Retinal pigment epithelial cell (primary cell): ENCODE measurements at places on chromosomes 12 and 14.
A peak's percentile ranks its signal among the peaks of the same experiment; 100 is the strongest.

- DNase-seq = no peak
Observed at GRCh38 chr12:24467226-24467625, 481.7 kb downstream of the BCAT1 start.

DNA sequence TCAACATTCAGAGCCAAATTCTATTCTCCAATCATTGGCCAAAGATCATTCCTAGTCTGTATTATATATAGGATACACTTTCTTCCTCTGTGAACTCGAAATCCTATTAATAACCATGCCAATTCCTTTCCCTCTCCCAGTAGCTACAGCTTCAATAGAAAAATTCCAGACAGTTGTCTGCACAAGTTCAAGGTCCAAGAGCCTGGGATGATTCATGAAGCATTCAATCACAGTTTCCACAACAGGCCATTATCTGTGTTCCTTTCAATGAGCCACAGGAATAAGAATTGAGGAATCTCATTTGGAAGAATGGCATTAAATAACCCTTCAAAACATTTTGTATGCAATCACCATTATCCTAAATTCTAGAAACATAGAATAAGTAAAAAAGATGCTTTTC, 437.4 kb downstream of the RMST start:
- no peak for DNase-seq

DNA sequence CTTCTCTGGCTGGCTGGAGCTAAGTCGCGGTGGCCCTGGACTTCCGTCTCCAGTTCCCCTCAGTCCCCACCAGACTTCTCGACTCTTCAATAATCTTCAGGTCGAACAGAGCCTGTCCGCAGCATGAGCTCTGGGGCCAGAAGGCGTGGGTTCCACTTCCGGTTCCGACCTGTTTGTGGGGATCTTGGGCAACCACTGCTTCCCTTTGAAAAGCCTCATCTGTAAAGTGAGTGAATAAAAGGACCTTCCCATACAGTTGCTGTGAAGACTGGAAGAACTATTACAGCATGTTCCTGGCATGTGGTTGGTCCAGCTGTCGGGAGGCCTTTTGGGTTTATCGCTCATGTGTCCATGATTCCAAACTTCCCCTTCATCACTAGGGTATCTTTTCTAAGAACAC, 19.4 kb downstream of the ADGRD1 start:
- no peak for DNase-seq

DNA sequence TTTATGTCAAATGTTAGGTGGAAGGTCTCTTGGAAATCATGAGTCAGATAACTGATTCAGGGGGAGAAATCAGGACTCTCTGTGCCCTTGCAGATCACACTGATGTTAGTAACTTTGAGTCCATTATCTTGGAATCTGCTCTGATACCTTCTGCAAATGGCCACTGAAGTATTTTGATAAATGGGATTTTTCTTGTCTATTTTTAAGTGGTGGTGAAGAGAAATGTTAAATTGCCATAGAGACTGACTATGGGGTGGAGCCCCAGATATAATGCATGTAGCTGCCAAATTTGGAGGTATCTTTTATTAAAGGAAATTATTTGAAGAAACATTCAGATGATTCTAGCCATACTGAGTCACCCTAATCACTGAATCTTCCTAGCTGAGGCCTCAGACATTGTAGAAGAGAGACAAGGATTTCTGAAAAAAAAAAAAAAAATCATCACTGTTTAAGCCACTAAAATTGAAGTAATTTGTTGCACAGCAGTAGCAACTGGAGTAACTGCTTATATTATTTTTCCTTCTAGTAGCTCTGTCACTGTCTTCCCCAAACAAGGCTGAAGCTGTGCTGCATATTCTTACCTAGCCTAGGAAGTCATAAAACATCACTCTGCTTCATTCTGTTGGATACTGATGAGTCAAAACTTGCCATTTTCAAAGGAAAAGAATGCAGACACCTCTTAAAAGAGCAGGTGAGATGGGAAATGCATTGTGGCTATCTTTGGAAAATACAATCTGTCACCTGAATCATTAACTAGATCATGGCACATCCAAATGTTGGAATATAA, 36.0 kb upstream of the CLEC14A start:
- DNase-seq = no peak

DNA sequence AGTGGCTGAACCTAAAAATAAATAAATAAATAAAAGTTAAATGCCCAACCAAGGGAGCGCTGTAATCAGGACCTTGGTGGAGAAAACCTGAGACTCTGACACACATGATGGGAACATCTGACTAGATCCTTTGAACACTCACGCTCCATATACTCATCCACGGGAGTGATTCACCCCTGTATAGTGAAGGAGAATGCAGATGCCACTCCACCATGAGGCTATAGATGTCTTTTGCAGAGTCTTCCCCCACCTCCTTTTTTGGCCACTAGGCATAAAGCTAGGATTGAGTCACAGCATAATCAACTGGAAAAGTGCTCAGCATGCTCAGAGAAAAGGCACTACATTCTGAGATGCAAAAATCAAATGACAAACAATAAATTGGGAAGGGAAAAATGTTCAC, 19.0 kb downstream of the ADAM20 start:
- DNase-seq = no peak

GRCh38 chr14:59699442-59699841, 122.8 kb upstream of the CCDC175 start:
- DNase-seq = no peak

GRCh38 chr14:99191395-99192027, 80.5 kb downstream of the BCL11B start:
- DNase-seq = no peak

DNA sequence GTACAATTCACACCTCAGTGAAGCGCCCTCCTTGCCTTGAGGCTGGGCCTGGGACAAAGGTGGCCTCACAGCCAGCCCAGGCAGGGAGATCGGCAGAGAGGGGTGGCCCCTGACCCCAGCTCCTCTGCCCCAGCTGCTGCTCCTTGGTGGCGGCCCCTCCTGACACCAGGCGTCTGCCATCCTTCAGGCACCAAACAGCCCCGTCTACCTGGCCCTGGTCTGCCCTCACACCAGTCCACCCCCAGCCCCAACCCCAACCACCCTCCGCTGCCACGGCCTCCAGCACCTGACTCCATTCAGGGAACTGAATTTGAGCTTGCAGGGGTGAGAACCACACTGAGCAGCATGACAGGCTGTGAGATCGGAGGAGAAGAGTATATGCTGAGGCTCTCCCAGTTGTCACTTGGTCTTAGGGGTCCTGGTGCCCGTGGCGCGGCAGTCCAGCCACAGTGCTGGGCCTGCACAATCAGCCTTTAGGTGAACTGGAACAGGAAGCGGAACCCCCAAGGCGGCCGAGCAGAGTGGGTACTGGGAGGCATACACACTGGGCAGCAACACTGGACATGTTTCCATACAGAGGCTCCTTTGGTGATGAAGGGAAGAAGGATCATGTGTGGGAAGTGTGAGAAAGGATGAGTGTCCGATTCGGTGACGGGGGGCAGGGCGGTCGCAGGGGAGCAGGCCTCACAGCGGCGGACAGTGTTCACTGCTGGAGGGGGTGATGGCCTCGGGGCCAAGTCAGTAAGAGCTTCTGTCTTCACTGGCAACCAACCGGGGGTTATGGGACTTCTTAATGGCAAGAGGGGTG, 18.7 kb downstream of the ZFYVE21 start:
- no peak for DNase-seq

GRCh38 chr14:47715330-47715729, 39.9 kb upstream of the MDGA2 start:
- DNase-seq = no peak

DNA sequence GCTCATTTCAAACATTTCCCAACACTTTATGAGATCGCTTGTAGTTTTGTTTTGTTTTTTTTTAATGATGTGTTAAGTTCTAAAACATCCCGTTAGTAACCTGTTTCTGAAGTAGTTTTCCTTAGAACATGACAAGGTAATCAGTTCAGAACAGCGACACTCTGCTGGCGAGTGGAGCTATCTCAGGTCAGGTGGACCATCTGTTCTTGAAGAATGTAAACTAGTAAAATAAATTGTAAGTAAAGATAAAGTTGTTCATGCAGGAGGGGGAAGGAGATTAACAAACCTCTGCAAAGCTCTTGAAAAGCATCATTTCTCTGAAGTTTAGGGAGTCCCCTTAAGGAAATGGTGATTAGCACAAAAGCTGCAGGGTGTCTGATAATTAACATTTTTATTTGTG, 71.9 kb upstream of the DACT1 start:
- no peak for DNase-seq

GRCh38 chr12:10466311-10466710, 13.1 kb upstream of the KLRC1 start:
- no peak for DNase-seq

- DNase-seq = no peak
Observed at GRCh38 chr14:95758331-95758730, 44.4 kb upstream of the TCL1A start.

GRCh38 chr14:68824207-68824516, 31.3 kb upstream of the ZFP36L1 start:
- no peak for DNase-seq

- no peak for DNase-seq
Observed at GRCh38 chr12:12915656-12916055, 24.3 kb downstream of the GPRC5A start.

GRCh38 chr12:13223179-13223804, 26.8 kb downstream of the EMP1 start:
- DNase-seq = no peak

DNA sequence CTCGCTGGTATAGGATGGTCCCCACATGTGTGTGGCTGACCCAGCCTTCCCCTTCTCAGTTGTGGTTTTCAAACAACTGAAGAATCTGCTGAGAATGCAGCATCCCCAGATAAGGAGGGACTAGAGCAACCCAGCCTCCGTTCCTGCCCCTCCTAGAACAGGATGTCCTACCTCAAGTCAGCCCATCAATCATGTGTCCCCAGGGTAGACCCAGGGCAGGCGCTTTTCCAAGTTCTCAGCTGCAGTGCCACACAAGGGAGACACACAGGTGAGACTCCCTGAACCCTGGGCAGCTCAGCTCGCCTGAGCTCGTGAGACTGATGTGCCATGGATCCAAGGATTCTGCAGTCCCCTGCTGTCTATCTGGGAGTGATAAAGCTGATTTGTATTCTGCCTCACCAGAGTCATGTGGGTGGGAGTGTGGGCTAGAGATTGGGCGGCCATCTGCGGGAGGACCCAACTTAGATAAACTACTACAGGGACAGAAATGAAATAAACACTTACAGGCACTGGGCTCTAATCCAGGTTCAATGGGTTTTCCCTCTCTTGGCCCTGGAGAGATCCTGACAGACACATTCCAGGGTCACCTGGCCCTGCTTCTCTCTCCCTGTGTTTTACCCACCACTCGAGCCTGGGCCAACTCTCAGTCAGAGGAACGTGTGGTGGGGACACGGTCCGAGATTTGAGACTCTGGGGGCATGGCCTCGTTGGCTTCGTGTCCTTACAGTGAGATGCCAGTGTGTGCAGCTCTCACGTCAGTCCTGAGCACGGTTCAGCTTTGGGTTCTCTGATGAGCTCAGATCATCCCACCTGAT, 303.5 kb upstream of the SFSWAP start:
- DNase-seq = no peak

DNA sequence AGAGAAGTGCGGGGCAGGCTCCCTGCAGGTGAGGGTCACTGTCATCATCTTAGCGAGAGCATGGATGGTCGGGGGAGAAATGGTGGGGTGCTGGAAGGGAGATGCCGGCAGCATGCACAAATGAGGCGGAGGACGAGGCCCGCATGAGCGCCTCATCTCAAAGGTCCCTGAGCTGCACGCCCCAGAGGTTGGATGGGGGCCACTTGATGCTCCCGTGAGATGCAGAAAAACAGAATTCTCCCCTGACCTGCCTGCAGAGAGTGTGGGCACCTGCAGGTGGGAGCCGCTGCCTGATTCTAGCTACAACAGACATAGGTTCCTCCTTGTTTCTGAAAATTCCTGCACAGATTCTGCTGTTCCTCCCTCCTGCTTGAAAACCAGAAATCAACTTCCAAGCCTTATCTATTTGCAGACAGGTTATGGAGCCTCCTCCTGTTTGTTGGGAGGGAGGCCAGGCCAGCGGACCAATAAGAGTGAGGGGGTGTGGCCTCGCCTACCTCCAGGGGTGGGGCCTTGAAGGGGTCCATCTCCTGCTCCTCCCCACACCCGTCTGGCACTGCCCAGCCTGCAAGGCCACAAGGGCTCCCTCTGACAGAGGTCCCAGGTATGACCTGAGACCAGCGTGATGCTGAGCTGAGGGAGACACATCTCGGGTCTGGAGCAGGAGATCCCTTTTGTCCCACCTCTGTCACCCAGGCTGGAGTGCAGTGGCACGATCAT, 67.2 kb downstream of the KDM2B start:
- DNase-seq = no peak

DNA sequence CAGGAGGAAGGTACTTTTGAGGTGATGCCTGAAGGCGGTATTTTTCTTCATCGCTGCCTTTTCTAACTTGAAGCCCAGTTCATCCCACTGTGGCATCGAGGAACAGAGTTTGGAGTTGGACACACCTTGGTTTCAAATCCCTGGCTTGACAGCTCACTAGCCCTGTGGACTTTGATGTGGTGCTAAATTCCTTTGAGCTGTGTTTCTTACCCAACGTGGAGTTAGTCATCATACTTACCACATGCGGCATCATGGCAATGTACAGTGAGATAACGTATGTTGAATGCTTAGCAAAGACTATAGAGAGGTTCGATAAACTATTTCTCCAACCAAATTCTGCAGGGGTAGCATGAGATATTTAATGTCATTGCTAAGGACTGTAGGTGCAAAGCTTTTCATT, 3.4 kb downstream of the PLEKHG3 start:
- DNase-seq = no peak

GRCh38 chr12:14239935-14240872, 125.3 kb upstream of the ATF7IP start:
- no peak for DNase-seq

GRCh38 chr12:78035901-78036606, 205.4 kb downstream of the NAV3 start:
- no peak for DNase-seq

DNA sequence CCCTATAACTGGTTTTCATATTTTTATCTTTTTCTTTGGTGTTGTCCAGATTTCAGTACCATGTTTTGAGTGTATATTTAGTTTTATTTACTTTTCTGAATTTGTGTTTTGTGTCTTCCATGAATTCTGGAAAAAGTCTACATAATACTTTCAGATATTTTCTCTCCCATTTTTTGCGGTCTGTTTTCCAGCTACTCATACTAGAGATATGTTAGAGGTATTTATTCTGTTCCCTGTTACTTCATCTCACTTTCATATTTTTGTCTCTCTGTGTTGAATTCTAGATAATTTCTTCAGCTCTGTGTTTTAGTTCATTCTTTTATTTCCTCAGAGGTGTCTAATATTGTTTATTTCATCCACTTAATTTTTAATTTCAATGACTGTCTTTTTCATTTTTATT, 74.2 kb downstream of the IFT81 start:
- no peak for DNase-seq

- no peak for DNase-seq
Observed at GRCh38 chr12:130922511-130922953, 31.2 kb upstream of the ADGRD1 start.

GRCh38 chr12:109462868-109463692, 14.0 kb downstream of the KCTD10 start:
- DNase-seq = peak; percentile 54

GRCh38 chr14:102095871-102096568, 9.2 kb upstream of the HSP90AA1 start:
- DNase-seq = no peak

- no peak for DNase-seq
Observed at GRCh38 chr12:6047249-6048237, 76.9 kb downstream of the VWF start.
